Thoracic aorta (tissue), 2 donors: ENCODE measurements at places on chromosomes 7 and 10. TPM values are rescaled to one million over a fixed set of nuclear protein-coding genes. Genes with fewer than 3 reads are reported as not detected.
A peak's percentile ranks its signal among the peaks of the same experiment; 100 is the strongest.

The CYP3A7 gene
- total RNA-seq: not detected

The C7orf57 gene
- total RNA-seq: not detected

The TFEC gene
- total RNA-seq: 8.5 TPM

The C10orf88 gene
- 51.0 TPM for total RNA-seq

The LIPM gene
- not detected for total RNA-seq

The ATOH7 gene
- not detected for total RNA-seq

The ZNF467 gene
- total RNA-seq: 4.6 TPM

The PRSS37 gene
- total RNA-seq: not detected

The PIP gene
- total RNA-seq: 1.1 TPM

The KCNK18 gene
- not detected for total RNA-seq

The WIPF3 gene
- 3.7 TPM for total RNA-seq

The MSMB gene
- total RNA-seq: not detected

- peak overlapping the region; percentile 92 for H3K27ac ChIP-seq
- no peaks in the 10 kb centered on the region for H3K36me3 ChIP-seq
- no peak for DNase-seq
- no peak overlapping the region for H3K4me3 ChIP-seq
These were observed 133.0 kb downstream of the VIPR2 start for GRCh38 chr7:159011722-159012022.

DNA sequence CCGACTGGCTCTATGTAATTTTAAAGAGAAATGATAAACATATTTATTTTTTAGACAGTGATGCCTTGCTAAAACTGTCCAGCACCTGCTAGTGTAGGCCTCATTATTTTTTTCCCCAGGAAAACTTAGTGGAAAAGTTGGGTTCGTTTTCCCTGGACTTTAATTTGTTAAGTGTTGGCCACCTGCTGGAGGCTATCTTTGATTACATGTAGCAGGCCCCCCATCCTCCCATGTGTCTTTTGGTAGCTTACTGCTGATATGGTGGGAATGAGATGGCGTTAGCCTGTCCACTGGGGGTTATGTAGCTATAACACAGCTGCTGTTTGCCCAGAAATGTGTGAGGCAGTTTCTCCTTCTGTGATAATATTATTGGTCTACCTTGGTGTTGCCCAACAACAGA is 265.0 kb downstream of the SORCS3 start:
- no peak for DNase-seq
- no peaks in the 10 kb centered on the region for H3K36me3 ChIP-seq
- no peaks in the 10 kb centered on the region for H3K4me1 ChIP-seq
- H3K27me3 ChIP-seq: no peaks in the 10 kb centered on the region
- no peak overlapping the region for H3K27ac ChIP-seq

DNA sequence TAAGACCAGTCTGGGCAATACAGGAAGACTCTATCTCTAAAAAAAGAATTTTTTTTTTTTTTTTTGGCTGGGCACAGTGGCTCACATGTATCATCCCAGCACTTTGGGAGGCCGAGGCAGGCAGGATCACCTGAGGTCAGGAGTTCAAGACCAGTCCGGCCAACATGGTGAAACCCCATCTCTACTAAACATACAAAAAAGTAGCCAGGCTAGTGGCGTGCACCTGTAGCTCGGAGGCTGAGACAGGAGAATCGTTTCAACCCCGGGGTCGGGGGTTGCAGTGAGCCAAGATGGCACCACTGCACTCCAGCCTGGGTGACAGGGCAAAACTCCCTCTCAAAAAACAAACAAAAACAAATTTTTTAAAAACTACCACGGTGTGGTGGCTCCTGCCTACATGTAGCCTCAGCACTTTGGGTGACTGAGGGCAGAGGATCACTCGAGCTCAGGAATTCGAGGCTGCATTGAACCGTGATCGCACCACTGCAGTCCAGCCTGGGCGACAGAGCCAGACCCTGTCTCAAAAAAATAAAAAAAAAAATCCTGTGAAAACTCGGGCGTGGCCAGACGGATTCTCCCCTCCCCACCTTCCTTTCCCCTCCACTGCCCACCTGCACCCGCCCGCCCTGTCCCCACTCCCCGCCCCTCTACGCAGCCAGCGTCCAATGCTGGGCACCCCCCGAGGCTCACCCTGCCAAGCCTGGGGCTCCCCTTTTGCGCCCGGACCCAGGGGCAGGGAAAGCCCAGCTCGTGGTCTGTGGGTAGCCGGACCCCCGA is 745 bp upstream of the ORAI2 start:
- no peak overlapping the region for H3K27ac ChIP-seq
- no peaks in the 10 kb centered on the region for H3K36me3 ChIP-seq
- H3K27me3 ChIP-seq: no peaks in the 10 kb centered on the region
- H3K4me3 ChIP-seq: peak overlapping the region; percentile 92

- H3K4me1 ChIP-seq: no peaks in the 10 kb centered on the region
- no peaks in the 10 kb centered on the region for H3K27me3 ChIP-seq
- H3K36me3 ChIP-seq: no peaks in the 10 kb centered on the region
- no peak for DNase-seq
- no peak overlapping the region for H3K4me3 ChIP-seq
These were observed 433.3 kb downstream of the GPAM start for GRCh38 chr10:111750165-111750849.

DNA sequence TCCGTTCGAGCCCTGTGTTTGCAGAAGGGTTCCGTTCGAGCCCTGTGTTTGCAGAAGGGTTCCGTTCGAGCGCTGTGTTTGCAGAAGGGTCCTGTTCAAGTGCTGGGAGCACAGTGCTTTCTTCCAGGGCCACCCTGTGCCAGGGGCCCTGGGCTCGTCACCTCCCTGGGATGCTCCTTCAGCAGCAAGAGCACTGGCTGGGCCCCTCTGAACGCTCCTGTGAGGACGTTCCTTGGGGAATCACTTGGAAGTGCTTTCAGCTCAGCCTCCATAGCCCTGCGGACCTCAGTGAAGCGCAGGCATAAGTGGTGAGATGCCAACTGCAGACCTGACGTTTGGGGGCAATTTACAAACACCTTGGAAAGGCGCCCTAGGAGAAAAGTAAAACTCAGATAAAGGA is 103.6 kb downstream of the DYNC2I1 start:
- no peaks in the 10 kb centered on the region for H3K27me3 ChIP-seq
- H3K4me1 ChIP-seq: no peaks in the 10 kb centered on the region
- H3K27ac ChIP-seq: no peak overlapping the region
- no peak overlapping the region for H3K4me3 ChIP-seq

- peak overlapping the region; percentile 69 for H3K4me3 ChIP-seq
- H3K27me3 ChIP-seq: no peaks in the 10 kb centered on the region
- no peaks in the 10 kb centered on the region for H3K36me3 ChIP-seq
- no peak overlapping the region for H3K27ac ChIP-seq
- H3K4me1 ChIP-seq: peaks cover 14% of the 10 kb centered on the region
These were observed 57.5 kb downstream of the UNCX start for GRCh38 chr7:1290026-1290678.

DNA sequence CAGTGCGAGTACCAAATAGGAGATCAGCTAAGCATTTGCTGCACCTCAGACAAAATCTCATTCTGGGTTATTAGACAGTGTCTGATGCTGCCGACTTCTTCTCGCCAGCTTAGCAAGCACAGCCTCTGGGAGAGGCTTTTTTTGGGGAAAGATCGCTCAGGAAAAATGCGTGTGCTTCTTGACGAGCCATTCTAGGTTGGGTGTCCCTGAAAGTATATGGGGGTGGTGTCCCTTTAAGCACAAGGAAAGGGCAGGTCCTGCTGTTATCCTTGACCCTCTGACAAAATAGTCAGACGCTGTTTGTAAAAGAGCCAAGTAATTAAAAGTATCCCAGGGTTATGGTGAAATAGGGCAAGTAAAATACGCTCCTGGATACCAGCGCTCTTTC is 540.1 kb upstream of the FZD8 start:
- H3K27ac ChIP-seq: peak overlapping the region; percentile 7
- DNase-seq: no peak
- H3K27me3 ChIP-seq: no peaks in the 10 kb centered on the region
- peaks cover 4% of the 10 kb centered on the region for H3K4me1 ChIP-seq
- H3K36me3 ChIP-seq: no peaks in the 10 kb centered on the region
- peak overlapping the region; percentile 50 for H3K4me3 ChIP-seq

DNA sequence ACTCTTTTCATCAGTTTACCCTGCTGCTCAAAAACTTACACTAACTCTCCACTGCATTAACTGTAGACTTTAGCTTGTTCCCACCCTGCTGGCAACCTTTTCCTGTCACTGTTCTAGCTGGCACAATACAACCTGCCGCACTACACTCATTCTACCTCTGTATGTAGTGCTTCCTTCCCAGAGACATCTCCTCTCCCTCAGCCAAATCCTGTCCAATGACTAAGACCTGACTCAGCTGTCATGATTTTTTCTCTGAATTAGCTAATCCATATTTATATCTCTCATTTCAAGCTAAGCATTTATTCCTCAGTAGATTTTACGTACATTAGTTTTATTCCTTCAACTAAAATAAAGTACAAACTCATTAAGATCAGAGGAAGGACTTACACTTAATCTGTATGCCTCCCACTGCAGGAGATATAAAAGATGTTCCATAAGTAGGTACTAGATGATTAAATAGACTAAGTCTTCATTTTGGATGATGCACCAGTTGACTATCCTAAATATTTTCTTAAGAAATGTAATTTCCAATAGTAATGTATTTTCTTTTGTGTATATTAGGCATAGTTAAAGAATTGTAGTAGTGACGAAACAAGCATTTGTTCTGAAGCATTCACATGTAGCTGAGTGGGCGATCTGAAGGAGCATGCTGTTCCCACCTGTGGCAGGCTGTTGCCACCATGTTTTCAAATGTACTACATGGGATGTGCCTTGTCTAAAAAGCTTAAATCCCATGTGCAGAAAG is 189.1 kb downstream of the SKAP2 start:
- no peaks in the 10 kb centered on the region for H3K4me1 ChIP-seq
- no peak overlapping the region for H3K4me3 ChIP-seq
- DNase-seq: no peak
- H3K27ac ChIP-seq: no peak overlapping the region

GRCh38 chr7:90648834-90649233 is 52.7 kb downstream of the CDK14 start:
- peak overlapping the region; percentile 31 for H3K27ac ChIP-seq
- no peak overlapping the region for H3K4me3 ChIP-seq
- DNase-seq: no peak
- H3K27me3 ChIP-seq: no peaks in the 10 kb centered on the region

DNA sequence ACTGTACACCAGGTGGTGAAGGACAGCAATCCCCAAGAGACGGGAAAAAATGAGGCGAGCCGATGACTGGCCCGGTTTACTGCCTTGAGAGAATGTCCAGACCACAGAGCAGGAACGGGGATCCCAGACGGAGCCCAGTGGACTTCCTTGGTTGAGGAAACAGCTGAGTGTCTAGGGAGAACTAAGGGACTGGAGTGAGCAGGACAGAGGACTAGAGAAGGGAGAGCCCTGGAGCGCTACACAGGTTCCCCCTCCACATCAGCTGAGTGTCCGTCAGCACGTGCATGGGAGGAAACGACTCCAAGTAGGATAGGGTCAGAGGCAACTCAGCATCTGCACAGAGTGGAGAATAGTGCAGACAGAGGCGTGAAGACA is 7.1 kb upstream of the WDR86 start:
- H3K27ac ChIP-seq: no peak overlapping the region
- no peaks in the 10 kb centered on the region for H3K4me1 ChIP-seq
- no peaks in the 10 kb centered on the region for H3K36me3 ChIP-seq
- no peaks in the 10 kb centered on the region for H3K27me3 ChIP-seq
- H3K4me3 ChIP-seq: no peak overlapping the region

- H3K27ac ChIP-seq: peak overlapping the region; percentile 79
- H3K4me1 ChIP-seq: peaks cover 64% of the 10 kb centered on the region
- no peaks in the 10 kb centered on the region for H3K36me3 ChIP-seq
- no peak overlapping the region for H3K4me3 ChIP-seq
- H3K27me3 ChIP-seq: no peaks in the 10 kb centered on the region
- no peak for DNase-seq
These were observed 108.6 kb downstream of the UBE2H start for GRCh38 chr7:129843978-129844840.

DNA sequence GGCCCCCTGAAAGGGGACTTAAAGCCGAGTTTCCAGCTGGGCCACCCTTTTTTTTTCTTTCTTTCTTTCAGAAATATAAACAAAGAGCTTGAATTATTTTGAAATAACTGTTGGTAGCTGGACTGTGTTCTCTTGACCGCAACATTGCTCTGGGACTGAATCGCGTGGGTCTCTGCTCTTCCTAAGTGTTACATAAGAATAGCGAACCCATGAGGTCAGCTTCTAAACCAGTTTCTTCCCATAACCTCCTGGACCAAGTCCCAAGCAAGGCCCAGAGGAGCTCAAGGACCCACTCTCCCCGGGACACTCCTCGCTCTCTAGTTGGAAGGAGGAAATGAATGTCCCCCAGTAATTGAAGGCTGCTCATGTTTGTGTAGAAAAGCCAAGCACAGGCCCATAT is 91.1 kb downstream of the CXCL12 start:
- peak overlapping the region; percentile 50 for H3K4me3 ChIP-seq
- no peaks in the 10 kb centered on the region for H3K27me3 ChIP-seq
- peak overlapping the region; percentile 76 for H3K27ac ChIP-seq
- H3K36me3 ChIP-seq: no peaks in the 10 kb centered on the region

GRCh38 chr7:31488562-31489203 is 25.2 kb upstream of the ITPRID1 start:
- H3K27ac ChIP-seq: no peak overlapping the region
- H3K27me3 ChIP-seq: no peaks in the 10 kb centered on the region
- H3K4me3 ChIP-seq: no peak overlapping the region
- H3K4me1 ChIP-seq: no peaks in the 10 kb centered on the region
- no peaks in the 10 kb centered on the region for H3K36me3 ChIP-seq
- DNase-seq: no peak

- H3K4me3 ChIP-seq: peak within 1 kb of the TSS; percentile 83
- peaks cover 13% of the 10 kb centered on the region for H3K4me1 ChIP-seq
- H3K36me3 ChIP-seq: peaks cover 23% of the 10 kb centered on the region
- peak within 1 kb of the TSS; percentile 98 for H3K27ac ChIP-seq
These were observed at the start of gene KLF6 for GRCh38 chr10:3784510-3785250. Gene KLF6, minus strand, starts transcription at chr10:3785209. Its CDS starts 195 bp downstream, at chr10:3785014.

DNA sequence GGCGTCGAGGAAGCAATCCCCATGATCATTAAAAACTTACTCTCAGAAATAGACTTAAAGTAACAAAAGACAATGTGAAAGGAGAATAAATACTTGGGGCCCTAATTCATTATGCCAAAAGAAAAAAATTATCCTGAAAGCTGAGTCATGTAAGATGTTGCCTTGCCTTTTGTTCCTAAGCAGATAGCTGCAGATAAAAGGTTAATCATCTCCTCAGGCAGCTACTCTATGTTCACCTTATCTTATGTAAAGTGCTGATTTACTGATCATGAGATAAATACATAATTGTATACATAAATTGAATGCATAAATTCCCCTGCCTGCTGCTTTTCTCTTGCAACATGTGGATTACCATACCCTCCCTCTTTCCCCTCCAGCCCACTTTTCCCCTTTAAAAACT is 28.1 kb upstream of the CREB3L2 start:
- H3K27me3 ChIP-seq: no peaks in the 10 kb centered on the region
- DNase-seq: no peak

DNA sequence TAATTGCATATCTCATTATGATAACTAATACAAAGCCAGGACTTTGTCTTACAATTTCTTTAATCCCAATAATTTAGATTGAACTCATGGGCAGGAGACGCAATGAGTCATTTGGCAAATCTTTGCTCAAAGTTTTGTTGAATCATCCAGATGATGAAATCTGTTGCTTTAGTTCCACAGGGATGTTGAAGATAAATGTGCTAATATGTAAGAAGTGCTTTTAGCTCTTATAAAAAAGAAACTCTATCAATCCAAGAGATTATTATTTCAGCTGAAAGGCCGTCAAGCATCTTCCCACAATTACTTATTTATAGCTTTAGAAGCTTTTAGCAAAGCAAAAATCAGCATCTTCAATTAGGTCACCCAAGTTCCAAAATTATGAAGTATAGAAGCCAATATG is 36.8 kb upstream of the ANK3 start:
- no peak overlapping the region for H3K4me3 ChIP-seq
- peaks cover 39% of the 10 kb centered on the region for H3K4me1 ChIP-seq
- no peak for DNase-seq
- H3K36me3 ChIP-seq: no peaks in the 10 kb centered on the region
- H3K27ac ChIP-seq: no peak overlapping the region

GRCh38 chr7:151552352-151553028 is 32.8 kb upstream of the RHEB start:
- H3K4me3 ChIP-seq: no peak overlapping the region
- peaks cover 10% of the 10 kb centered on the region for H3K4me1 ChIP-seq
- no peak for DNase-seq
- no peak overlapping the region for H3K27ac ChIP-seq
